ENCODE measurements at places on chromosomes 3 and 15.

GRCh38 chr3:145124900-145125678 is 1035.9 kb downstream of the PLOD2 start:
- DNase-seq: no peak

DNA sequence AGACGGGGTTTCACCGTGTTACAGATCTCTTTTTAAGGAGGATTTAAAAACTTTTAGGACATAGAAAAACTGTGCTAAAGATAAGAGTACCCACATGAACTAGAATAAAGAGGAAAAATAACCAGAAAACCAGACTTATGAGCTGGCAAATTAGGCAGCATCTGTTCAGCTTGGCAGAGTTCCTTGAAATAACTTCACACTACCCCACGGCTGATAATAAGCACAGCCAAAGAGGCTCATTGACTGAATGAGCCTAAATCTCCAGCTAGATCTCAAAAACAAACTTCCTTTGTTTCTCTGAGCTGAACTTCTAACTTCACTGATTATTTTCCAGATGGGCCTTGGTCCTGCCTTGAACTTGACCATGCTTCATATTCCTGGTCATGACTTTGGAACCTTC is 26.7 kb upstream of the PIK3R4 start:
- DNase-seq: no peak

DNA sequence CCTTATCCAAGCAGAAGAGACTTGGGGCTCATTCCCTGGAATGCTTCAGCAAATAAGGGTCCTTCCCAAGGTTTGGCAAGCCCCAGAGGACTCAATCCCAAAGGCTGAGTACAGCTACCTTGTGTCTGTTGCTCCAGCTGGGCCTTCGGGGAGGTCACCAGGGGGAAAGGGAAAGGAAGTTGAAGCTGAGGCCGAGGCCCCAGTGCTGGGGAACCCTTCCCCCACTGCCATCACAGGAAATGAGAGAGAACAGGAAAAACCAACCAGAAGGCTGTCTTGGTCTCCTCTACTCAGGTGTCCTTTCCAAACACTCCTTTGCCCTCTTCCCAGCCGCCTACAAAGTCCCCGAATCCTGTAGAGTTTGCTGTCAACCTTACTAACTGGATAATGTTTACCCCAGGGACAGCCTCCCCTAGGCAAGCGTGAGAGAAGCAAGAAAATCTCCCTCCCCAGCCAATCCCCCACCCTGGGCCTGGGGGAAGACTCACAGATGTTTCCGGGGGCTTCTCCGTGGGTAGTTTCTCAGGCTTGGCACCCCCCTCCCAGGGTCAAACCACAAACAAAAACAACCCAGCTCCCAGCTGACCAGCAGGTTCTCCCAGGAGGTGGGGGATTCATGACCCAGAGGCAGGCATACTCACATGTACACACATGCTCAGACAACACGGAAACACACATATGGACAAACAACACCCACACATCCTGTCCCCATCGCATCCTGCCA is 5.5 kb downstream of the CSRNP1 start:
- DNase-seq: peak; percentile 79

DNA sequence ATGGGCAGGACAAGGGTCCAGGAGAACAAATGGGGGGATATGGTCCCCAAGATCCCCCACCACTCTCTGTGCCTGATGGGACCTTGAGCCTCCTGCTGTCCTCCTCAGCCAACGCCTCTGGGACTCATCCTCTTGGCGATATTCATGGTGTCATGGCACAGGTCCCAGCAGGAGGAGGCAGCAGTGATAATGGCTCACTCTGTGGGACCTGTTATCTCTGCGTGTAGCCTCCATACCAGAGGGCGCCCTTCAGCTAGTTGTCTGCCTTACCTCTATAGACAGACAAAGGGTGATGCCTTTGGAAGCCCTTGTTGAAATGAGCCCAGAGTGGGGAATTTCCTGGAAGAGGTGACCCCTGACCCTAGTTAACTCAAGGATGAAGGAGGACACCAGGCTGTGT is 7.4 kb downstream of the ZBTB47 start:
- DNase-seq: peak; percentile 32

DNA sequence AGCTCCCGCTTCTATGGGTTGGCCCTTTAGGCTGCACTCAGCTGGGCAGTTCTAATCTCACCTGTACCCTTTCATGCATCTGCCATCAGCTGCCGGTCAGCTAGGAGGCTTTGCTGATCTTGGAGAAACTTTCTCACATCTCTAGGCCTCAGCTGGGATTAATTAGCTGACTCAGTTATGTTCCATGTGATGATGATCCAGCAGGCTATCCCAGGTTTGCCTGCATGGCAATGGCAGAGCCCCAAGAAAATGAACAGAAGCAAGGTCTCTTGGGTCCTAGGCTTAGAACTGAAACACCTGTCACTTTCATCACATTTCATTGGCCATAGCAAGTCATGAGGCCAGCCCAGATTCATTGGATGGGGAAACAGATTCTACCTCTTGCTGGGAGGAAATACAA is 304.6 kb upstream of the TBC1D5 start:
- DNase-seq: no peak

DNA sequence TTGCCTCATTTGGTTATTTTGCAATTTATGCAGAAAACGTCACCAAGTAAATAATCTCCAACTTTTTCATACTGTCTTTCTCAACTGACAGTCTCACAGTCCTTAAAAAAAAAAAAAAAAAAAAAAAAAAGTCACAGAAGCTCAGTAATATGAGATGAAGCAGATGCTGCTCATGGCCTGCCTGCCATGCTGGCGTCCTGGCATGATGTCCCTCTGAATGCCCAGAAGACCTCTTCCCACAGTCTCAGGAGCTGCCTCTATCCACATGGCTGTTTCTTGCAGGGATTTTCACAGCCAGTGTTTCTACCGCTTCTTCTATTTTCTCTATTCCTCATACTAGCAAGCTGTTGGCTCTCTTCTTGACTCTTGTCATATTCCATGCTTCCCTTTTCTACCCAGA is 87.7 kb downstream of the TGFBR2 start:
- no peak for DNase-seq

DNA sequence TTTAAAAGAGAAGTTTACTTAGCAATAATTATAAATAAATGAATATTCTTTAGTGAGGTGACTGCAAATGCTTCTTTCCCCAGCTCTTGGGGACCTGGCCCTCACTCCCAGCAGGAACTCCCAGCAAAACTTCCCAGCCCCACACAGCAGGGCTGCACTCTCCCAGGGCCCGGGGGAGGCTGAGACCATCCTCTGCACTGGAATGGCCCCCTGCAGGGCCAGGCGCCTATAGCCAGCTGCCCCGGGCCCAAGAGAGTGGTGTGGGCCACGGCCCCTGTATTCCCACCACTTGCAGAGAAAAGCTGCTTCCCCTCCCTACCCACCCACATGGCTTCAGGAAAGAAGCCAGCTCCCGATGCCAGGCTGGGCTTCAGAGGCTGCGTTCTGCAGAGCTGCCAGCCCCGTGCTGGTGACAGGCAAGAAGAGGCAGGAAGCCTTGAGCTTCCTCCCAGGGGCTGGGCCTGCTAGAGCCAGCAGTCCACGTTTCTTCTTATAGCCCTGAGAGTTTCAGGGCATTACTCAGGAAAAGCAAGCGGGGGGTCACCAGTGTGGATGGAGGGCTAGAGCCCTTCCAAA is 20.0 kb downstream of the IDH2 start:
- DNase-seq: no peak

DNA sequence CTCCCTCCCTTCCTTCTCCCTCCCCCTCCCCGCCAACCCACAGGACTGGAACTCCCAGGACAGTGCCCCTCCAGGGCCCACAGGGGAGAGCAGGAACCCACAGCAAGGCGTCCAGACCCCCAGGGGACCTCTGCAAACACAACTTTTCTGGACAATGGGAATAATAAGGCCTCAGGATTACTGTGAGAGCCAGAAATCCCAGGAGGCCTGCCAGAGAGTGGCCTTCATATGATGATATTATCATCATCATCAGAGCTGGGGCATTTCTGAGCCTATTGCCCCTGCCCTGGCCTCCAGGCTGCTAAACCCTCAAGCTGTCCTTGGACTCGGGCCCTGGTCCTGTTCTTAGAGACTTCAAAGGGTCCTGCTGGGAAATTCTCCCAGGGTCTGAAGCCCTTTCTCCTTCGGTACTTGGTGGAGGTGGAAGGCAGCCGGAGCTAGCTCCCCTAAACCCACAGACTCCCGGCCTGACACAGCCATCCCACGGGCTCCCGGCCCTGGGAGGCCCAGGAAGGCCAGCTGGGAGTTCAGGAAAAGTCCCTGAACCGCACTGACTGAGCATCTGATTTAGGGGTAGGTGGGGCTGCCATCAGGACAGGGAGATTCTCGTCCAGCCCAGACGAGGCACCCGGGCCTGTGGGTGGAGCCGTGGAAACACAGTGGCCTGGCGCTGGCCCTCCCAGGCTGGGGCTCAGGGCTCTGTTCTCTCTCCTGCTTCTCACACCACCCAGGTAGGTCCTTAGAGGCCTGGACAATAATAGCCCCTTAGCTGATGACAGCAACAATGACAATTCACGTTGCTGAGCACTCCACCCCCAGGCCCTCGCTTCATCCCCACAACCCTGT is 4.9 kb downstream of the CALML4 start:
- no peak for DNase-seq

GRCh38 chr3:149579161-149579560 is 78.7 kb downstream of the WWTR1 start:
- no peak for DNase-seq

- no peak for DNase-seq
Observed at GRCh38 chr15:78565951-78566774, 843 bp downstream of the CHRNA5 start.

- peak; percentile 8 for DNase-seq
Observed at GRCh38 chr15:39887832-39888231, 32.2 kb downstream of the GPR176 start.

DNA sequence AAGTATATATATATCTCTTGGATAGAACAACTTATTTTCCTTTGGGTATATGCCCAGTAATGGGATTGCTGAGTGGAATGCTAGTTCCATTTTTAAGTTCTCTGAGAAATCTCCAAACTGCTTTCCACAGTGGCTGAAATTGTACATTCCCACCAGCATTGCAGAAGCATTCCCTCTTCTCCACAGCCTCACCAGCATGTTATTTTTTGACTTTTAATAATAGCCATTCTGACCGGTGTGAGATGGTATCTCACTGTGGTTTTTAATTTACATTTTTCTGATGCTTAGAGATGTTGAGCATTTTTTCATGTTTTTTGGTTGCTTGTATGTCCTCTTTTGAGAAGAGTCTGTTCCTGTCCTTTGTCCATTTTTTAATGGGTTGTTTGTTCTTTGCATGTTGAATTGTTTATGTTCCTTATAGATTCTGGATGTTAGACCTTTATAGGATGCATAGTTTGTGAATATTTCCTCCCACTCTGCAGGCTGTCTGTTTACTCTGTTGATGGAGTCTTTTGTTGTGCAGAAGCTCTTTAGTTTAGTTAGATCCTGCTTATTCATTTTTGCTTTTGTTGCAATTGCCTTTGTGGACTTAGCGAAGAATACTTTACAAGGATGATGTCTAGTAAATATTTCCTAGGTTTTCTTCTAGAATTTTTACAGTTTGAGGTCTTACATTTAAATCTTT is 82.7 kb upstream of the NR2F2 start:
- no peak for DNase-seq

DNA sequence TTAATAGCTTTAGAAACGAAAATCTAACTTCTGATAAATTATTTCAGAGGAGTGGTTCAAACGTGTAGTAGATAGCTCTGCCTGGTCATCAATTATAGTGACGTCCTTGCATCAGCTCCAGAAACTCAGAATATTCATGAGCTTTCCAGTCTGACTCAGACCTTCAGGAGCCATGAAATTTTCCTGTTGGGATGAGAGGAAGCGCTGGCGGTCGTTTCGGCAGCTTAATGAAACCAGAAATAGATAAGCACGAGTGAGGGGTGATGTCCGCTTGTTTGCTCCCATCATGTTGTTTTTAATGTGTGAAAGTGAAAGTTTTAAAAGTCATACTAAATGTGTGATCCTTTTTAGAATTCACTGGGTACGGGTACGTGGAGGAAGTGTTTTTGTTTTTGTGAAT is 141.1 kb downstream of the PGPEP1L start:
- DNase-seq: no peak

DNA sequence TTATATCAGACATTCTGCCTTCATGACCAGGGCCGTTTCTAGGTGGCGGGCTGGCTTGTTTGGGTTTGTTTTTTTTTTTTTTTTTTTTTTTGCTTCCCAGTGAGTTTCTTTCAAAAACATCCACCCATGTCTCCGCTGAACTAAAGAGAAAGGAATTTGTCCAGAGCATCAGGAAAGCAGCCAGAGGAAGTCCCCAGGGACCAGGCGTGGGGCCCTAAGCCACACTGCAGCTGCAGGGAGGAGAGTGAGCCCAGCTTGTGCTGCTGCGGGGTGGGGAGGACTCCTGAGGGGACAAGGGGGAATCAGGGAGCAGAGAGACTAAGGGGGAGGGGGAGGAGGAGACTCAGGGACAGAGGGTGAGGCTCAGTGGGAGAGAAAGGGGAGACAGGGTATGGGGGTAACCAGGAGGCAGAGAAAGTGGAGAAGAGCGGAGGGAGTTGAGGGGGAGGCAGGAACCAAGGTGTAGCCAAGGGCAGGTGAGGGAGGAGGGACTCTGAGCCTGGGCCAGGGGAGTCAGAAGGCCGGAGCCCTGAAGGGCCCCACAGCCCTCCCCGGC is 49.5 kb downstream of the CYP11A1 start:
- DNase-seq: no peak

DNA sequence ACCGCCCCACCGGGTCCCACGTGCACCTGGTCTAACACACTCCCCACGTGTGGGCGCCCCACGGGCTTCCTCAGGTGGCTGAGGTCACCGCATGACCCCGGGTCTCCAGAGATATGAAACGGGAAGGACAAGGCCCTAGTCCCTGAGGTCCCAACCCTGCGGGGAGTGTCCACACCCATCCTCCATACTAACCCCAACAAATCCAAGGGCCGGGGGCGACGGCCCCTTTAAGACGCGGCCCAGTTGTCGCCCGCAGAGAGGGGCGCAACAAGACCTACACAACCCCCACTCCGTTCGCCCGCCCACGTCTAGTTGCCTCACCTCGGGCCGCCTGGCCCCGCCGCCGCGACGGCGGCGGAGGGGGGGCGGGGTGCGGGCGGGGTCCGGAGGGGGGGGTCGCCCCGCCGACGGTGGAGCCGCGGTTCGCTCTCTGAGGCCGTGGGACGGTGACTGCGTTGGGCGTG is 396 bp downstream of the INO80 start:
- peak; percentile 83 for DNase-seq

DNA sequence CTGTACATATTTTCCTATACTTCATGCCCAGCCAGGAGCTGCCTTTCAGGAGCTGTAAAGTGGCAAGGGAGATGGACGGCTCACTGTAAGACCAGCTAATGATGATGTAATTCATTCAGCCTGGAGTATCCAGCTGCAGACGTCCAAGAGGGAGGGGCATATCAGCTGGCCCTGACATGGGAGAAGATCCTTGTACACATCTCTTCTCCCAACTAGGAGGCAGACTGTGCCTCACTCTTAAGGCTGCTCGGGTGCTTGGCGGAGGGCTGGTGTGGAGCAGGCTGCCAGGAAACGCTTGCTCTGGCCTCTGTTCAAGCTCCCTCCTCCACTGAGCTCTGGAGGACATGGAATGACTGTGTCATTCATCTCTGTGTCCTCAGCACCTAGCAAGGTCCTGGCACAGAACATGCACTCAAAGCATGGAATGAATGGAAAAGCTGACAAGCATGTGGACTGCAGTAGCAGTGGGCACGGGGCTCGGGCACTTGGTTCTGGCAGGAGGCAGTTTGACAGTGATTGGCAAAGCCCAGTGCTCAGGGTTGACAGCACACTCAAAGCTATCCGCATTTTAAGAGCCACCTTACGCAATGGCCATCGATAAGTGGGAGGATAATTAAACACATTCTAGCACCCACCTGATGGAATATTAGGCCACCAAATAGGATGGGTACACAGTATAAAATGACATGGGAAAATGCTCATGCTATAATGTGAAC is 72.4 kb downstream of the TBC1D2B start:
- DNase-seq: no peak

GRCh38 chr15:83653639-83654378 is at the start of gene ADAMTSL3:
Gene ADAMTSL3, plus strand, starts transcription at chr15:83654123. Its CDS starts 1,639 bp downstream, at chr15:83655762.
- DNase-seq: no peak

GRCh38 chr3:55673764-55674163 is 186.7 kb upstream of the WNT5A start:
- no peak for DNase-seq

Data from OCI-LY7 (cell line).